Caudate nucleus (tissue), 63 donors: ENCODE measurements at places on chromosomes 16 and 17.
A peak's percentile ranks its signal among the peaks of the same experiment; 100 is the strongest.

DNA sequence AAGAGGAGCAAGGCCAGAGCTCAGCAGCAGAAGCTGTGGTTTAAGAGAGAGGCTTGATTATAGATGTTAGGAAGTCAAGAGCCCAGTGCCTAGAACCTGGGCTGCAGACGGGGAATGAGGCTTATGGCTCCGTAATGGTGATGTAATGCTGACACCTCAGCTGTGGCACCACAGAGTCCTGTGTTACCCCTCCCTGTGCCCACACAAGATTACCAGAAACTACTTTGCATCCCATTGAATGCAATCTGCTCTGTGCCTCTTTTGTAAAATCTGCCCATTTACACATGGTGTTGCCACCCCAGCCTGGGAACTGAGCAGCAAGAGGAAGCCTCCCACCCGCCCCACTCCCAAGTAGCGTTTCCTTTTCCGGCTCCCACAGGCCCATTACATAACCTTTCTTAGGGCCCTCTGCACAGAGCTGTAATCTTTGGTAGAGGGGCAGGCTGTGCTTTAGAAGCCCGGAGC lies 57.0 kb downstream of the PITPNC1 start:
- DNase-seq: peak; percentile 21

DNA sequence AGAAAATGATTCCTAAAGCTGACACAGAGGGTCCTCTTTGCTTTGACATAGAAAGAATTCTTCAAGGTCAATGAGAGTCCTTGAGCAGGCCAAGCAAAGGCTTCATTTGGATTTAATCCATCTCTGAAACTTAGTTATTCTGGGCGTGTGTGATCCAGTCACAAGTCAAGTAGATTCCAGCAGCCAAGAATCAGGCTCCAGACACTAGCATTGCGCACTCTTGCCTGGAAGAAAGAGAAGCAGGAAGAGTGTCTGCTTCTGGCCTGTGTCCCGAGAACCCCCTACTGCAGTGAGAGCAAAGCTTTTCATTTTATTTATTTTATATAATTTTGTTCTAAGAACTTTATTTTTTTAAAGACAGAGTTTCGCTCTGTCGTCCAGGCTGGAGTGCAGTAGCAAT lies 88.2 kb upstream of the CACNG5 start:
- no peak for DNase-seq

GRCh38 chr17:74810699-74811485 lies 34.7 kb upstream of the NAT9 start:
- peak; percentile 27 for DNase-seq

DNA sequence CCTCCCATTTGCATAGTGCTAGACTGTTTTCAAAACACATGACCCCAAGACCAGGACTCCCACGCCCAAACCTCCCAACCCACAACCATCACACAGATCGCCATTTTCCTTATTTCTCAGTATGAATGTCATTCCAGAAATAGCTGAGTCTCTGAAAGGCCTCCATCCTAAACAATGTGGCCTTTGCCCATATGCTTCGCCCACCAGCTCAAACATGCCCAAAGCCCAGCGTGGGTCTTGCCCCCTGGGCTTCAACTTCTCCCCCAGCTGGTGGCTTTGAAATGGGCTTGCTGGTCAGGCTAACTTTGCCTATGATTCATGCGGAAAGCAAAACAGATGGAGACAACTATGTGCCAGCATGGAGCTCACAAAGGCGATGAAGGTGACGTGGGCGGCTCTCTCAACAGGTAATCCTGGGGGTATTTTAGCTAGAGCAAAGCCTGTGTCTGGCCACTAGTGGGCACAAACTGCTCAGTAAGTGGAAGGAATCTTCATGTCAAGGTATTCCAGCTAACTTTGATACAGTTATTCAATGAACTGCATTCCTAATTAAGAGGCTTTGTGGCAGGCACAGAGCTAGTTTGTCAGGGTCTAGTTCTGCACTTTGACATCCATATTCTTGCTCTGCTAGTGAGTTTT lies 17.1 kb downstream of the PMP22 start:
- no peak for DNase-seq

- no peak for DNase-seq
These were observed 155.8 kb downstream of the SNX29 start for GRCh38 chr16:12132290-12132689.

DNA sequence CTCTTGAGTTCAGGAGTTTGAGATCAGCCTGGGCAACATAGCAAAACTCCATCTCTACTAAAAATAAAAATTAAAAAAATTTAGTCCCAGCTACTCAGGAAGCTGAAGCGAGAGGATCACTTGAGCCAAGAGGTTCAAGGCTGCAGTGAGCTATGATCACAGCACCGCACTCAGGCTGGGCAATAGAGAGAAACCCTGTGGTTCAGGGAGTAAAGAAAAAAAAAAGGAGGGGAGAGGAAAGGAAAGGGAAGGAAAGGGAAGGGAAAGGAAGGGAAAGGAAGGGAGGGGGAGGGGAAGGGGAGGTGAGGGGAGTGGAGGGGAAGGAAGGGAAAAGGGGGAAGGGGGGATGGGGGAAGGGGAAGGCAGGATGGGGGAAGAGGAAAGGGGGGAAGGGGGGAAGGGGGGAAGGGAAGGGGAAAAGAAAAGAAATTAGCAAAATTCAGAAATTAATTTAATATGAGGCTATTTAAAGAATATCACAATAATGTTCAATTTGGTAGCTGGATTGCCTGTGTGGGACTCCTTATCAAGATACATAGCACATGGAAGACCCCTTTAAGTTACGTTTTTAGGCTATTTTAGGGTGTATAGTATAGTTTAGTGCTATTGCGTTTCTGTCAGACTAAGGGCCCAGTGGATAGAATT lies 424.3 kb downstream of the CDH8 start:
- no peak for DNase-seq

DNA sequence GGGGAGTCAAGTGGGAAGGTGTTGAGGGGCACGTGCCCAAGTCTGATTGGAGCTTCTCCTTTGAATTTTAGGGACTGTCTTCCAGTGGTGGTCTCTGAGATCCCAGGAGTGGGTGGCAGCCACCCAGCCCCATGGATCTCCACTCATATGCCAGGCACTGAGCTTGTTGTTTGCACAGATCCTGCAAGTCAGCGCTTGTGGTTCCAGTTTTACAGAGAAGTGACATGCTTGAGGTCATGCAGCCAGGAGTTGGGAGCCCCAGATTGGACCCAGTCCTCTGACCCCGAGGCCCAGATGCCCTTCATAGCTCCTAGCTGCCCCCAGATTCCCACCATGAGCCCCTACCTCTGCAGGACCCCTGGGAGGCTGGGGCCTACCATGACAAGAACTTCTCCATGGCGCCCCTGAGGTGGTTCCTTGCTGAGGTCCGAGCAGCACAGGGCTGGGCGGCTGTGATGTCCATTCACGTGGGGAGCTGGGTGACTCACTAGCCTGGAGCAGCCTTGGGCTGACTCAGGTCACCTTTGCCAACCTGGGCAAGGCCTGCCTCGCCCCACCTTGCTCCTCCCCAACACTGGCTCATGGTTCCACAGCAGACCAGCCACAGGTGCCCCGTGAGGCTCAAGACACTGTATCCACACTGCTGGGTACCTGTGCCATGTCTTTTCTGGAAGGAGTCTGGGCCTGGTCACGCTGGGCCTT lies 47.4 kb downstream of the RAI1 start:
- DNase-seq: no peak

DNA sequence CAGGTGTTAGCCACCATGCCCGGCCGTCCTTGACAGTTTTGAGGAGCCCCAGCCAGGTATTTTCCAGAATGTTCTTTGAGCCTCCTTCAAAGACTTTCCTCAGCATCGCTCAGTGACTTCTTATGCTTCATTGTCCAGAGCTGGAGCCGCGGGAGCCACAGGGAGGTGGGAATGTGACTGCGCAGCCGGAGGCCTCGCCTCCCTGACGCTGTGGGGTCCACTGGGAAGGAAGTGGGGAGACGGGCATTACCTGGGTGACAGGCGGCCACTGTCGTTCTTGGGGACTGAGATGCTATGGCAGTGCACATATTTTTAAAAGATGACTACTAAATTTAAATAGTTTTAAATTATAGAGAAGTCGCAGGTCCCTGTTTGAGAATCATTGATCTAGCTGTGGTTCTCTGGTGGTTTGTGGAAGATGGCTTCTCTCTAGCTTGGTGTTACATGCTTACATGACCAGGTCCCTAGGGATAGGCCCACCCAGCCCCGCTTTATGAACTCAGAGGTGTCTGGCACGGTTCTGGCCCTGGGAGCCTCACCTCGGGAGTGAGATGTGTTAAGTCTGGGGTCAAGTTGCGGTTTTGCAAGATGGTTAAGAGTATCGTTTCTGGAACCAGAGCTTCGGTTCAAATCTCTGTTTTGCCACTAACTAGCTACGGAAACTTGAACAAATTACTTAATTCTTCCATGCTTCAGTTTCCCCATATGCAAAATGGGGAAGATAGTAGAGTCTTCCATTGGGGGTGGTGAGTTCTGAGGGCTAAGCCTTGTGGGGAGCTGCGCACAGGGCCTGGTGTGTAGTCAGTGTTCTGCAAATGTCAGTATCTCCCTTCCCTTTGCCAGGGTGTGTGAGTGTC lies 53.0 kb downstream of the ATP2C2 start:
- no peak for DNase-seq

- DNase-seq: no peak
These were observed 717.3 kb downstream of the KCNJ2 start for GRCh38 chr17:70886648-70887047.

- no peak for DNase-seq
These were observed 1.2 kb upstream of the SOST start for GRCh38 chr17:43759836-43760235.

GRCh38 chr16:69073181-69073702 lies 32.2 kb upstream of the HAS3 start:
- DNase-seq: no peak

DNA sequence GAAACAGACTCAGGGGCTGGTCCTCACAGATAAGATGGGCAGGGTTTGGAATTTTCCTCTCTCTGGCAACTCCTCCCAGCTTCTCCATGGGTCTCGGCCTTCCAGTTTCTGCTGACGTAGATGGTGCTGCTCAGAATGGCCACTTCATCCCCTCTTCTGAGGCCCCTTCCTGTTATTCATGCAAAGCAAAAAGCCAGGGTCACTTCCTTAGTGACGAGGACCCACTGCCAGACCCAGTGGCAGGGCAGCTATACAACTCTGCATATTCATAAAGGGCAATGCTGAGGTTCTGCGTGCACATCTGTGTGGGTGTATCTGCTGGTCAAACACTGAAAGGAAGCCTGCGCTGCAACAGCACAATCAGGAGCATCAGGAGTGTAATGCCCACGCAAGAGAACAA lies 108.8 kb downstream of the WSCD1 start:
- no peak for DNase-seq

DNA sequence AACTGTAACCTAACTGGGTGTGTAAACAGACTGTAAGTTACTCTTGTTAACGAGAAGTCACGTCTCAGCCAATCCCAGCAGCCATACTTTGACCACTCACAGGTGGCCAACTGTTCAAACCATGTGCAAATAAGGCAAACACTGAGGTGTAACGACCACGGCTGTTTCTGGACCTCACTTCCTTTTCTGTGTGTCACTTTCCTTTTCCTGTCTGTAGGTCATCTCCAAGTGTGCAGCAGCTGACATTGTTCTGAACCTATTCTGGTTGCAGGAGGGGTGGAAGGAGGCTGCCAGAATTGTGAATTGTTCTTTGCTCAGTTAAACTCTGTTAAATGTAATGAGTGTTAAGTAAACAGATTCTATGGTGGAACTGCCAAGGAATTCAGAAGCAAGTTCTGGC lies 627.4 kb downstream of the KCNJ2 start:
- DNase-seq: no peak

- DNase-seq: no peak
These were observed 44.7 kb upstream of the SOX9 start for GRCh38 chr17:72075995-72076677.

GRCh38 chr17:39170109-39170508 lies 4.1 kb upstream of the ARL5C start:
- no peak for DNase-seq

GRCh38 chr17:47135235-47135634 lies 53.9 kb downstream of the CDC27 start:
- DNase-seq: no peak

GRCh38 chr17:27633312-27634025 lies 2.5 kb downstream of the LGALS9 start:
- no peak for DNase-seq
